ENCODE measurements at places on chromosomes 6 and 20. TPM values are rescaled to one million over a fixed set of nuclear protein-coding genes. Genes with fewer than 3 reads are reported as not detected.

Gene GFOD1
- total RNA-seq: 3.4 TPM

Gene IYD
- 0.04 TPM for total RNA-seq

Gene PRDM1
- total RNA-seq: 4.7 TPM

Gene FOXF2
- total RNA-seq: 3.1 TPM

Gene SIRPG
- not detected for total RNA-seq

Gene EYS
- total RNA-seq: 1.8 TPM

Gene BHLHE23
- total RNA-seq: not detected

Gene MYBL2
- total RNA-seq: 53.2 TPM

Gene CLVS2
- 0.60 TPM for total RNA-seq

Gene PTPRT
- total RNA-seq: not detected

Gene VIP
- not detected for total RNA-seq

Gene CD83
- 7.2 TPM for total RNA-seq

Gene CITED2
- total RNA-seq: 47.5 TPM

Gene MDC1
- total RNA-seq: 7.2 TPM

Gene STMN3
- total RNA-seq: 10.3 TPM

Gene DDO
- total RNA-seq: 2.9 TPM

Gene GSS
- 137 TPM for total RNA-seq

Gene PTPRA
- total RNA-seq: 32.1 TPM

Gene RIPPLY2
- total RNA-seq: not detected

Gene HMGA1
- total RNA-seq: 920 TPM

Gene SIRPD
- total RNA-seq: not detected

Gene BCL2L1
- 117 TPM for total RNA-seq

Gene IL17A
- total RNA-seq: not detected

Gene RIMS4
- total RNA-seq: 0.19 TPM

Gene ARMH2
- total RNA-seq: not detected

Gene CTCFL
- not detected for total RNA-seq

Gene CHD6
- total RNA-seq: 21.4 TPM

Gene HMGN3
- total RNA-seq: 58.0 TPM

Gene ADTRP
- total RNA-seq: 1.1 TPM

Gene B3GAT2
- total RNA-seq: not detected

Gene WFDC10B
- total RNA-seq: not detected

Gene MYLIP
- 28.4 TPM for total RNA-seq

Gene KHDC1L
- total RNA-seq: not detected

Gene KCNK5
- 7.8 TPM for total RNA-seq

Gene ANKRD66
- total RNA-seq: not detected

Gene CRISP3
- total RNA-seq: not detected

Gene PPP1R11
- total RNA-seq: 36.8 TPM

Gene BPI
- total RNA-seq: not detected

Gene MUCL3
- not detected for total RNA-seq

Gene GRIK2
- total RNA-seq: 9.0 TPM

Gene CTSA
- total RNA-seq: 59.4 TPM

Gene PPP1R16B
- total RNA-seq: 0.03 TPM

Gene TRIM10
- not detected for total RNA-seq

Gene CTSZ
- total RNA-seq: 246 TPM

Gene HAO1
- total RNA-seq: 0.08 TPM

Gene PCK1
- total RNA-seq: 0.04 TPM

Gene BTN1A1
- total RNA-seq: not detected

Gene CFAP61
- total RNA-seq: 0.13 TPM

Gene ANGPT4
- 0.05 TPM for total RNA-seq

Gene RAET1E
- 1.3 TPM for total RNA-seq

Gene CHRNA4
- total RNA-seq: not detected

Gene VGLL2
- total RNA-seq: 0.58 TPM

Gene F13A1
- total RNA-seq: not detected

Gene GABRR1
- total RNA-seq: not detected

Gene RNF144B
- 0.45 TPM for total RNA-seq

Gene PPP1R14C
- total RNA-seq: 2.4 TPM

Gene ZBTB12
- total RNA-seq: 6.4 TPM

Gene DSP
- 7.9 TPM for total RNA-seq
